ENCODE measurements at places on chromosomes 11 and 22. TPM values are rescaled to one million over a fixed set of nuclear protein-coding genes. Genes with fewer than 3 reads are reported as not detected.

DNA sequence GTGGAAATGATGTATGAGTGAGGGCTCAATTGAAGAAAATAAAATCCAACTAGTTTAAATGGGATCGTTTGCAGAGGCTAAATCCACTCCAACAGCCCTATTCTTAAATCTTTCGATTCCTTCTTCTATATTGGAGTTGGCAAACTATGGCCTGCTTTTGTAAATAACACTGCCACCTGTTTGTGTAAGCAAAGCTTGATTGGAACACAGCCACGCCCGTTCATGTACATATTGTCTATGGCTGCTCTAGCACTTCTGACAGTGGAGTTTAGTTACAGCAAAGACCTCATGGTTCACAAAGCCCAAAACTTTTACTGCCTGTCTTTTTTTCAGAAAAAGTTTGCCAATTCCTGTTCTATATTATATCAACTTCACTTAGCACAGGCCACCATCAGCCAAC, 40.6 kb upstream of the RCN1 start:
- H3K27me3 ChIP-seq: peaks cover 3% of the 10 kb centered on the region
- no peak overlapping the region for H3K27ac ChIP-seq
- DNase-seq: no peak
- no peaks in the 10 kb centered on the region for H3K36me3 ChIP-seq
- no peaks in the 10 kb centered on the region for H3K4me1 ChIP-seq

DNA sequence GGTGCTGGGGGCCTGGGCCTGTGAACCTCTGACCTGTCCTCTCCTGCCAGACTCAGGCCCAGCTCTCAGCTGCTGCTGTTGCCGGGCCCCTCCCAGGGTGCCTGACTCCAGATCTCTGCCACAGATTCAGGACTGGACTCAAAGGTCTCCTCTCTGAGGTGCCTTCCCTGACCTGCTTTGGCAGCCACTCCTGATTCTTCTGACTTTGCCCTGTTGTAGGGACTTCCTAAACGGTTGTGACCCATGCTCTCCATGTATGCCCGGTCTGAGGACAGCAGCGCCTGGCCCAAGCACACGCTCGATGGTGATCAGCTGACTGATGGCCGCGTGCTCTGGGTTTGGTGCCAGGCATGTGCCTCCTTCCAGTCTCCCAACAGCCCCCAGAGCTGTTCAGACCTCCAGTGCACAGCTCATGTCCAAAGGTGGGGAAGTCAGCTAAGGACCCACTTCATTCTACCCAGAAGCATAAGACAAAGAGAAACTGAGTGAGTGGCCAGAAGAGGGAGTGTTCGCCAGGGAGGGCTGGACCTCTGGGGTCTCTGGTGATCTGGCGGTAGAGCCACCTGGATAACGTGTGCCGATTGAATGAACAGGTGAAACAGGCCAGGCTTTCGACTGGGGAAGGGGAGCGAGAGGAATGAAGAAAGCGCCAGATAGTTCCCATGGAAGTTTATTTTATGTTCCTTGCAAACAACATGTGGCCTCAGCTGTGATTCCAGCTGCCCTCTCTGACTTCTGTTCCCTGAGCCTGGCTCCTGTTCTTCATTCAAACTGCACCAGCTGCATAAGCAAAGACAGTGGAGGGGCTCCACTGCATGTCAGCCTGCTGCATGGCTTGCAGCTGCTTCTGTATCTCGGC, 8.1 kb upstream of the TOP3B start:
- no peak overlapping the region for H3K4me3 ChIP-seq
- no peaks in the 10 kb centered on the region for H3K4me1 ChIP-seq
- no peak for DNase-seq
- no peak overlapping the region for H3K27ac ChIP-seq
- no peaks in the 10 kb centered on the region for H3K27me3 ChIP-seq

IL17REL gene
- not detected for total RNA-seq

FKBP2 gene
- total RNA-seq: 77.3 TPM

MPZL3 gene
- 23.0 TPM for total RNA-seq

DNA sequence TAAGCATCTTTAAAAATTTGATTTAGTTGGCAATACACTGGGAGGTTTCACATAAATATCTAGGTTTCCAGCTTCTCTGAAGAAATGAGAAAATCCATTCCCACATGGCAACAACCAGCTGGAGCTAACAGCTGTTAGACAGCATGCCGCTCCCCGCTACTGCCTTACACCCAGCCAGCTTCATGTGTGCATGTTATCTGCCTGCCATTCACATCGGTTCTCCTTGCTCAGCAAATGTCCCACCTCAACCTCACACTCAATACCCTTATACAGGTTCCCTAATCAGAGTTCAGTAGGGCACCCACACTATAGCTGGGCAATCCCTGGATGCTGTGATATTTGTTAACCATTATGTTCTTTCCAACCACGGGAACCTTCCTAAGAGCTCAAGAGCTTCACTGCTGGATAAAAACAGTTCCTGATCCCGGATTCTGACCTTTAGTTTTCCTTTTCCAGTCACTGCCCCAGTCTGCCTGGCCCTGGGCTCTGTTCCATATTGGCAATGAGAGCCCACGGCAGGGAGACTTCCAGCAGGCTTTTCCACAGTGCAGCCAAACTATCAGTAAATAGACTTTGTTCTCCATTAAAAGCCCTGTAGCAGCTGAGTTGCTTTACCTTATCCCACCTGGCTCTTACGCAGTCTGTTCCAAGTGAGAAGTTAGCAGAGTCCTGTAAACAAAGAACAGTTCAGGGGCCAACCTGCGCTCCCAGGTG, 8.6 kb downstream of the RPUSD4 start:
- no peak overlapping the region for H3K27ac ChIP-seq
- no peaks in the 10 kb centered on the region for H3K27me3 ChIP-seq
- no peaks in the 10 kb centered on the region for H3K4me1 ChIP-seq
- no peak overlapping the region for H3K4me3 ChIP-seq
- no peak for DNase-seq

GRCh38 chr11:44627911-44628729, 62.7 kb downstream of the CD82 start:
- no peaks in the 10 kb centered on the region for H3K36me3 ChIP-seq
- DNase-seq: no peak
- peaks cover 8% of the 10 kb centered on the region for H3K4me1 ChIP-seq
- H3K27ac ChIP-seq: no peak overlapping the region
- H3K27me3 ChIP-seq: no peaks in the 10 kb centered on the region
- H3K4me3 ChIP-seq: no peak overlapping the region

DNA sequence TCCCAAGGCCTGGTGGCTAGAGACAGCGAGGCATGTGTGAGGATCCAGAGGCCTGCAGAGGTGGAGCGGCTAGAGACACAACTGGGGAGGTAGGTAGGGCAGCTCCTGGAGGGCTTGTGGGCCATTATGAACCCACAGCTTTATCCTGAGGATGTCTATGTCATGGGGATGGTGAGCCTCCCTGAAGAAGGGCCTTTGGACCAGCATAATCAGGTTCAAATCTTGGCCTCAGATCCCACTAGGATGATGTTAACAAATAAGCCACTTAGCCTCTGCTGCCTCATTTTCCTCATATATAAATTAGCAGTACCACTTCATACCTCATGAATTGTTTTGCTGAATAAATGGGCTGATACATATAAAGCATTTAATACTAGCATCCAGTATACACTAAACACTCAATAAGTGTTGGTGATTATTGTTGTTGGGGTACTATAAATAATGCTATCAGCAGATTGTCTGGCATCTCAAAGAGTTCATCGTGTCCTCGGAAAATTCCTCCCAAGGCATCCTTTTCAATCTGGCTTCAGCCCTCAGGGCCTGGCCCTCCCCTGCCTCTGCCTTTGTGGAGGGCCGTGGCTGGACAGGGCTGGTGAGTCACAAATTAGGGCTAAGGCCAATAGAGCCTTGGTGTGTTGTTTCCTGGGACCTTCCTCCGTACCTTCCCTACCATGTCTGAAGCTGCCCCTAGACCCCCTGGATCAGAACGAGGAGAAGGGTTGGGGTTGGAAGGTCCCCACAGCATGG, 30.9 kb upstream of the LRRC32 start:
- no peaks in the 10 kb centered on the region for H3K36me3 ChIP-seq
- DNase-seq: no peak
- H3K27ac ChIP-seq: peak overlapping the region; percentile 71
- H3K27me3 ChIP-seq: no peaks in the 10 kb centered on the region
- no peak overlapping the region for H3K4me3 ChIP-seq

GRCh38 chr22:43387815-43388214, 24.0 kb upstream of the MPPED1 start:
- H3K27me3 ChIP-seq: peaks cover 21% of the 10 kb centered on the region
- no peak for DNase-seq
- no peaks in the 10 kb centered on the region for H3K4me1 ChIP-seq
- H3K4me3 ChIP-seq: no peak overlapping the region
- no peak overlapping the region for H3K27ac ChIP-seq
- H3K36me3 ChIP-seq: no peaks in the 10 kb centered on the region

RIMBP3B gene
- 0.16 TPM for total RNA-seq

DNA sequence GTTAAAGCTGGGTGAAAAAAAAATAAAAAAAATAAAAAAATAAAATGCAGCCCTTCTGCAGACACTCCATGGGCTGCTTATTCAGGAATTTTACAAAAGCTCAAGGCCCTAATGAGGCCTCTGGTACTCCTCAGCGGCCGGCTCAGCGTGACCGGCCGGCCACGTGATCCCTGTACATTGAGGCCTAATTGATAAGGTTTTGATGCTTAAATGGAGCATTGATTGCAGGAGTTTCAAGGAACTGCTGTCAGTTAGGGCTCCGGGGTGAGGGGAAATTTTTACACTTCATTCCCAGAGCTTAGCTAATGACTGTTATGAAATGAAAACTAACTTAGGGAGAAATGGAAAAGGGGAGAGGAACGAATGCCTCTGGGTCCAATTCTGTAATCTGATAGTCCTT, 368.8 kb upstream of the KIRREL3 start:
- H3K4me3 ChIP-seq: no peak overlapping the region
- H3K27me3 ChIP-seq: no peaks in the 10 kb centered on the region
- H3K27ac ChIP-seq: no peak overlapping the region
- H3K4me1 ChIP-seq: no peaks in the 10 kb centered on the region
- H3K36me3 ChIP-seq: no peaks in the 10 kb centered on the region
- no peak for DNase-seq

PKNOX2 gene
- 1.0 TPM for total RNA-seq

GRCh38 chr11:58671983-58672633, 49.6 kb downstream of the CNTF start:
- H3K27me3 ChIP-seq: no peaks in the 10 kb centered on the region
- H3K4me3 ChIP-seq: no peak overlapping the region
- DNase-seq: no peak
- H3K36me3 ChIP-seq: no peaks in the 10 kb centered on the region

- H3K4me1 ChIP-seq: no peaks in the 10 kb centered on the region
- H3K36me3 ChIP-seq: peaks cover 9% of the 10 kb centered on the region
- no peak for DNase-seq
- H3K4me3 ChIP-seq: no peak overlapping the region
Measured at GRCh38 chr11:112016765-112017376, 8.3 kb upstream of the DLAT start.

- H3K27ac ChIP-seq: no peak overlapping the region
- no peak for DNase-seq
- H3K4me1 ChIP-seq: no peaks in the 10 kb centered on the region
Measured at GRCh38 chr11:116938471-116939070, 101.1 kb upstream of the APOA1 start.
